GM13977 (cell line): ENCODE measurements at places on chromosomes 12 and 14.
A peak's percentile ranks its signal among the peaks of the same experiment; 100 is the strongest.

GRCh38 chr12:54229624-54230212 lies 40.9 kb upstream of the SMUG1 start:
- DNase-seq: no peak

DNA sequence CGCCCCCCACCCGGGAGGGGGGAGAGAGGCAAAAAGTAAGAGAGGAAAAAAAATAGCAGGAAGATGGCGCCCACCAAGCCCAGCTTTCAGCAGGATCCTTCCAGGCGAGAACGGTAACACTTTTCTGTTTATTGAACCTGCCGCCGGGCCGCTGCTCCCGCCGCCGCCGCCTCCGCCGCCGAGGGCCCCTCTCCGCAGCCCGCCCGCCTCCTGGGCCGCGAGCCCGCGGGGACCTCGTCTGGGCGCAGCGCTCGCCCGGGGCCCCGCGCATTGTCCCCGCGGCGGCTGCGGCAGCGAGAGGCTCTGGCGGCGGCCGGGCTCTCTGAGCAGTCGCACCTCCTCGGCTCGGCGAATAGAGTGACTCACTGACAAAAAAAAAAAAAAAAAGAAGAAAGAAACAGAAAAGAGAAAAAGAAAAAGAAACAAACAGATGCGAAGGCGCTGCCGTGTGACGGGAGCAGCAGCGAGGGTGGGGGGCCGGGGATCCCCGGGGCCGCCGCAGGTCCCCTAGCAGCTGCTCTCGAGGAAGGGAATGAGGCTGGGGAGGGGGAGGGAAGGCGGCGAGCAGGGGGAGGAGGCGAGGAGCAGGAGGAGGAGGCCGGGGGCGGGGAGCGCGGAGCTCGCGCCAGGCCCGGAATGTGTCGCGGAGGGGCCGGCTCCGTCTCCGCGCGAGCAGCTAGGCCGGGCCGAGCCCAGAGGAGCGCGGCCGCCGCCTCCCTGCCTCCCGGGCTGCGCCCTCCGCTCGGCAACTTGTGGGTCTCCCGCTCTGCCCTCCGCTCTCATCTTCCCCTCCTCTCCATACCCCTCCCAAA lies 781 bp downstream of the NPAS3 start:
- DNase-seq: peak; percentile 52

- DNase-seq: no peak
Measured at GRCh38 chr12:70771581-70771980, 134.4 kb upstream of the PTPRB start.

DNA sequence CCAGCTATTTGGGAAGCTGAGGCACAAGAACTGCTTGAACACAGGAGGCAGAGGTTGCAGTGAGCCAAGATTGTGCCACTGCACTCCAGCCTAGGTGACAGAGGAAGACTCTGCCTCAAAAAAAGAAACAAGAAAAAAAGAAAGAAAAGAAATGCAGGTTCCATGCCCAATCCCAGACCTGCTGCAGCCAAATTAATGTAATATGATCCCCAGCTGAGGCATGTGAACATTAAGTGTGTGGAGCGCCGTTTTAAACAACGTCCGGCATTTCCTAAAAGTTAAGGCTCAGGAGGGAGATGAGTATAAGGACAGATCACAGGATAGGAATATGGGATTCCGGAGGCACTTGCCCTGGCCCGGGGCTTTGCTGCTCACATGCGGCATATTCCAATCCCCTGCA lies 162.9 kb downstream of the KSR2 start:
- no peak for DNase-seq

DNA sequence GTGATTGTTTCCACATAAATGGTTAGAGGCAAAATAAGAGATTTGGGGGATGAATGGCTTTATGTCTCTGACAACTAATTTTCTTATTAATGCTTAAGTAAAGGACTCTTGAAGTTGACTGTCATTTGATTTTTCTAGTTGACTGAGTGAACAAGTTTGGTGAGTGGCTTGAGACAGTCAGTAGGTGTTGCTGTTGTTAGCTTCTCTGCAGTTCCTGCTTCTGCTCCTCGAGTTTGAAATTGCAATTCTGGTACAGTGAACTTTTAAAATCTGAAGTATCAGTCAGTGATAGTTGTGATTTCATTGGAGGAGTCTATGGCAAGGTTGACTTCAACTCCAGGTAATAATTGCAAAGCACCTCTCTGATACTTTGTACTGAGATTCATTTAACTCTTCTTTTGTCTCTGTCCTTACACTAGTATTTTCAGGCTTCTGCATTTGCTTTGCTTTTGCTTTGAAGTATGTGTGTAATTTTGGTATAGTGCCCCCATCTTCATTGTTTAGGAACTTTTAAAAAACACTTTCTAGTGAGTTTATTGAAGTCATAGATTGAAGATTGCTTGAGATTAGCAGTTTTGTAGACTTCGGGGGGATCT lies 415.5 kb downstream of the PCNX1 start:
- DNase-seq: peak; percentile 66

- DNase-seq: peak; percentile 70
Measured at GRCh38 chr14:22973217-22974032, 8.9 kb downstream of the AJUBA start.

- DNase-seq: no peak
Measured at GRCh38 chr12:105338966-105339365, 8.5 kb downstream of the C12orf75 start.

- no peak for DNase-seq
Measured at GRCh38 chr14:90603336-90603735, 206.5 kb downstream of the CALM1 start.

- no peak for DNase-seq
Measured at GRCh38 chr14:24958271-24958670, 91.7 kb downstream of the STXBP6 start.

DNA sequence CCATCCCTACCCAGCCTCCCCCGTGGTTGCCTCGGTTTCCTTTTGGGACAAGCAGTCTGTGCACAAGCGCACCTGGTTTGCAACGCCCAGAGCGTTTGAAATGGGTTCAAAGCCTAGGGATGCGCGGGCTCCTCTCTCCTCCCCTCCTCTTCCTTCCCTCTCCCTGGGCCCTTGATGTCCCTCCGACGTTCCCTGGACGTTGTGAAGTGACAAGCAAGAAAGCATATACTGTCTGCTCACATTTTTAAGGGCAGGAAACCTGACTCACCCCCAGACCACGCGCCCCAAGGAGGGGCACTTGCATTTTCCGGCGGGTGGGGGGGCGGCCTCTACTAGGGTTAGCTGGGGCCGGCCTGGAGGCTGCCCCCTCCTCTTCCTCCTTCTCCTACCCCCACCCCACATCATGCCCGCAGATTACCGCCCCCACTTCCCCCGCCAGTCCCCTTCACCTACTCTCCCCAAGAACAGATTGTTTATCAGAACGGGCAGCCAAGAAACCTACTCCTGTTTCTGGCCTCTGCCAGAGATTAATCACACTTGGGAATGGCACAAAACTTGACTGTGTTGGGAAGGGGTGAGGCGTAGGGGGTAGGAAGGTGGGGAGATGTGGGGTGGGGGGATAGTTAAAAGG lies 9.5 kb upstream of the IRF2BPL start:
- no peak for DNase-seq

GRCh38 chr14:76501156-76501720 lies 125.3 kb downstream of the ESRRB start:
- no peak for DNase-seq
